ENCODE measurements at places on chromosomes 5 and 9.

DNA sequence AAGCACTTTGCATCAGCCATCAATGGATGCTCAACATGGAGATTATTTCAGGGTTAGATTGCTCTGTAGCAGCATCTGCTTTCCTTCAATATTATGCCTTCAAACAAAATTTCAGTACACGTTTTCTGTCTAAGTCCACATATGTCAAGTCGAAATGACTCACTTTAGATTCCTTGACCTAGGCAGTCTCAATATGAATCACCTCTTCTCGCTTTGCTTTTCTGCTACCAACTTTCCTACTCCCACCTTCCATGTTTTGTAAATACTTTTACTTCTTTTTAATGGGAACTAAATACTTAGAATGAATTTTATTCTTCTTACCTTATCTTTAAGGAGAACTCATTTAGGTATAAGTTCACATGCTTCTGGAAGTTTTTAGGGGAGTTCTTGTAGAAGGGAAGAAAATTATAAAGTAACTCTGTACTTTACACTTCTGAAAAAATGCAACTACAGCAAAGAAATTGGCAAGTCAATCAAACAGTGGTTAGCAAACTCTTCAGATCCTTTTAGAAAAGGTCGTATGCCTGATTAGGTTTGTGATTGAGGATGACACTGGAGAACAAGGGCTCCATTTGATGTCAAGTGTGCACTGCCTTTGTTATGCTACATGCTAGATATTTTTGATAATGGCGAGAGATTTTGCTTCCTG is 478.5 kb upstream of the SMARCA2 start:
- DNase-seq: no peak

DNA sequence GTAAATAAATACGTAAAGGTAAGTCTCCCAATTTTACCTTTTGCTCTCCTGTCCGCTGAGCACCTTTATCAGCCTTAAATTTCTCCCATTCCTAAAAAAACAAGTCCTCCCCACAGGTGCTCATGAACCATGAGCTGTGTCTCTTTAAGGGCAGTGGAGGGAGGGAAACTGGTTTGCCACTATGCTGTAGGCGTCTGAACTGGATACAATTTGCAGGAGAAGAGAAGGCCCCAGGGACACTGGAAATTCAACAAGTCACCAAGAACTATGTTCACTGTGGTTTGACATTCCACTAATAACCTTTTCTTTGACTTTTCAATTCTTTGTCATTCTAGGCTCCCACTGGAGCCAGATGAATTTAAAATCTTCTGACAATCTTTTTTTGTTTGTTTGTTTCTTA is 72.2 kb downstream of the LHFPL2 start:
- DNase-seq: no peak

DNA sequence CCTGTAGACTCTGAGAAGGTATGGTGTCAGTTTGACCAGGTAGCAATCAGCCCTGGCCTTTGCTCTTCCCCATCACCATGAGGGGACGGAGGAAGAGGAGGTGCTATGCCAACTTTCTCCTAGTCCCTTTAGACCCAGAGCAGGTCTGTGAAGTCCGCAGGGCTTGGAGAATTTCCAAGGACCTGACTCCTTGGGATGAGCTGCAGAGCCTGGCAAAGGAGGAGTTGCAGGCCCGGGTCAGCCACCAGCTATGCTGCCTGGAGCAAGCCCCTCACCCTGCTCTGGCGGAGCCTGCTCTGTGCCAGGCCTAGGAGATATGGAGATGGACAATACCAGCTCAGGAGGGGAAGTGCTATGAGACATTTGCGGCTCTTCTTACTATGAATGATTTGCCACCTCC is 188.3 kb downstream of the CDK5RAP2 start:
- no peak for DNase-seq

GRCh38 chr9:138043411-138044345 is 166.1 kb downstream of the CACNA1B start:
- DNase-seq: no peak

GRCh38 chr9:105339849-105340248 is 95.4 kb downstream of the SLC44A1 start:
- DNase-seq: no peak

Data from B cell (primary cell).